ENCODE measurements at places on chromosomes 4 and X. TPM values are rescaled to one million over a fixed set of nuclear protein-coding genes. Genes with fewer than 3 reads are reported as not detected.

S100G gene
- total RNA-seq, result not detected

RADX gene
- total RNA-seq, result 0.64 TPM

SLC26A1 gene
- not detected for total RNA-seq

RS1 gene
- not detected for total RNA-seq

SLC10A4 gene
- total RNA-seq, result not detected

RAB9B gene
- 25.1 TPM for total RNA-seq

ZFYVE28 gene
- total RNA-seq, result 5.6 TPM

ANK2 gene
- 350 TPM for total RNA-seq

UCHL1 gene
- total RNA-seq, result 4.8 TPM

TASL gene
- 0.62 TPM for total RNA-seq

AMOT gene
- 7.5 TPM for total RNA-seq

TMEM150C gene
- total RNA-seq, result 19.6 TPM

LRCH2 gene
- total RNA-seq, result 1.6 TPM

ANAPC10 gene
- 12.6 TPM for total RNA-seq

XKRX gene
- not detected for total RNA-seq

BEX5 gene
- total RNA-seq, result 0.40 TPM

PCDH10 gene
- total RNA-seq, result 0.05 TPM

ATP2B3 gene
- not detected for total RNA-seq

CXCL11 gene
- 0.42 TPM for total RNA-seq

CXCL8 gene
- 1.2 TPM for total RNA-seq

KLHL34 gene
- total RNA-seq, result 3.6 TPM

FAM114A1 gene
- 14.8 TPM for total RNA-seq

PAGE4 gene
- total RNA-seq, result not detected

FATE1 gene
- total RNA-seq, result not detected

NLRP2B gene
- not detected for total RNA-seq

C4orf50 gene
- total RNA-seq, result 0.02 TPM

RHOXF1 gene
- total RNA-seq, result not detected

ADRA2C gene
- 5.9 TPM for total RNA-seq

HSPA4L gene
- total RNA-seq, result 10.9 TPM

PDGFRA gene
- total RNA-seq, result 21.6 TPM

FAM236B gene
- not detected for total RNA-seq

PRRG3 gene
- total RNA-seq, result 1.7 TPM

HSFX2 gene
- not detected for total RNA-seq

GPR34 gene
- 8.6 TPM for total RNA-seq

AMTN gene
- not detected for total RNA-seq

RAB41 gene
- total RNA-seq, result not detected

TNMD gene
- not detected for total RNA-seq

TCEAL7 gene
- 4.0 TPM for total RNA-seq

NAA11 gene
- total RNA-seq, result not detected

OTUD5 gene
- total RNA-seq, result 18.9 TPM

XPNPEP2 gene
- 0.92 TPM for total RNA-seq

BCLAF3 gene
- 7.0 TPM for total RNA-seq

SLC35A2 gene
- 15.7 TPM for total RNA-seq

FAM184B gene
- not detected for total RNA-seq

PLAC1 gene
- total RNA-seq, result not detected

IDH3G gene
- total RNA-seq, result 81.2 TPM

VSIG4 gene
- total RNA-seq, result 42.1 TPM

Data from left ventricle myocardium superior (tissue), 1 donor.